ENCODE measurements at places on chromosomes 7 and 10. TPM values are rescaled to one million over a fixed set of nuclear protein-coding genes. Genes with fewer than 3 reads are reported as not detected.

GRCh38 chr10:105844241-105844640 lies 1203.2 kb downstream of the SORCS3 start:
- DNase-seq = no peak

The WDFY4 gene
- total RNA-seq = 1.1 TPM

The GATA3 gene
- total RNA-seq = 0.83 TPM

DNA sequence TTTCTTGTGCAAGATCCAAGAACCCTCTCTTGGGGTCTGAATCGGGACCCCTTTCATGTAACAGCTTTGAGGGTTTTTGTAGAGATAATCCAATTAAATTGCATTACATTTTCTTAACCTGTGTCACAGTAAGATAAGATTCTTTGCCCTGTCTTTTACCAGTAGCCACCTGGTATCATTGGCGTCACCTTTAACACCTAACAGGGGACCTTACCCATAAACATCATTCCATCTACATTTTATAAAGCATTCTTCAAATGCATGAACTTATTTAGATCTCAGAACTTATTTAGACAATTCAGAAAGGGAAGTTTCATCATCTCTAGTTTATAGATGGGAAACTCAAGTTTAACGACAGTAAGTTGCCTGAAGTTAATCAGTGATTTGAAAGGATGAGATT lies 106.4 kb upstream of the KLF6 start:
- DNase-seq = no peak

GRCh38 chr7:96400001-96400400 lies 78.1 kb upstream of the SLC25A13 start:
- DNase-seq = no peak

- DNase-seq = no peak
These were observed 139.4 kb upstream of the AGR3 start for GRCh38 chr7:17021205-17021604.

DNA sequence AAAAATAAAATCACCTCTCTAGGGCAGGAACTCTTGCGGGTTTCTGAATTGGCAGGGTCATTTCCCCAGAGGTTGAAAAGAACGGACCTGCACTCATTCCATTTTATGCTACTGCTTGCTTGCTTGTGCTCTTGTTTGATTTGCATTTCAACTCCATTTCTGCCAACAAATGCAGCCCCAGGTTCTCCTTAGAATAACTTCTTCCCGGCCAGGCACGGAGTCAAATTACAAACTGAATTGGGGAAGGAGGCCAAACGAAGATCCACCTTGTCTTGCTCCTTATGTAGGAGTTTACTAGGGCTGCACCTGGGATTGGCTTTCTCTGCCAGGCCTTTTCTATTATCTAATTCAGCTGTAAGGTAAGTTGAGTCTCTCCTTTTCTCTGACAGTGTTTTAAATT lies 79.6 kb downstream of the HGF start:
- DNase-seq = no peak

All from Right ventricle myocardium superior (tissue), 1 donor.